ENCODE measurements at places on chromosomes 7 and 10.

DNA sequence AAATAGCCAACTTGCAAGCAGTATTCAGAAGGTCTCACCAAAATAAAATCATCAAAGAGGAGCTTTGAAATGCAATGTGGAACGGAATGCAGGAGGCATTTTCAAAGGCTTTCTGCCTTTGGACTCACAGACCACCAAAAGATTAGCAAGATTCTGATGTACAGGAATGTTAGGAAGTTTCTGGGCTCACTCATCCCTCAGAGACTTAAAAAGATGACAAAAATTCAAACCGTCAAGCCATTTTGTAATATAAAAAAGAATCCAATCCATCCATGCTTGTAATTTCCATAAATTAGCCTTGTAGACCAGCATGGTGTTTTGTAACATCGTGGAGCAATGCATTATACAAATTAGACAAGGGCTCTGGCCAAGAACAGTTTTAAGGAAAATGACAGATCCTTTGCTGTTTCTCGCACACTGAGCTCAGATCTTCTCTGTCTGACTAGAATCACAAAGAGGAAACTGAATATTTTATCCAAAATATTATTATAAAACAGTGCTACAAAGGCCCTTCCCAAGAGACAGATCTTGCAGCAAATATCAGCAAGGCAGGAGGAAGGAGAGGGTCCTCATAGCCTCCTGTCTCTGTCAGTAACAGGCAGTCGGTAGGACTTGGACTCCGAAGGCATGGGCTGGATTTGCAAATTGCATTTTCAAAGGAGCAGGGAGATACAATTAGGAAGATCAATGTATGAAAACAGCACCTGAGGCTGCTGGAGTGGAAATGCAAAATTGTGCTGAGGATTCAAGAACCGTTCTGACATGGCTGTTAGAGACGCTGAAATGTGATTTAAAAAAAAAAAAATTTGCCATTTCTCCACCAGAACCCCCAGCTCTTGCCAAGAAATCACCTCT is 57.4 kb upstream of the NRP1 start:
- no peak for DNase-seq

DNA sequence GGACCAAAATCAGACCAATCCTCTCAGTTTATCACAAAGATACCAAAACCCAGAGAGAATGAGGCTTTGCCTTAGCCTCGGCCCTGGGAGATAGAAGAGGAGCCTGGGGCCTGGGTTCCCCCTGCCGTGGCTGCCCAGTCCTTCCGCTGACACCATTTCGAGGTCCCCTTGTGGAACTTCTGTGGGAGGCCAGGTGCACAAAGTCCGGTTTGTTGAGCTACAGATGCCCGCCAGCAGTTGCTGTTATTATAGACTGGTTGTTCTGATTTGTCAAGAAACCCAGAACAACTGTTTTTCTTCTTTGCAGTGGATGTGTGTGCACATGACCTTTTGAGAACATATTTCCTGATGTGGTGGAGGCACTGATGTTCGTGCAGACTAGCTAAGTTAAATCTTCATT is 47.6 kb downstream of the CUX1 start:
- no peak for DNase-seq

GRCh38 chr10:99526861-99527504 is 5.8 kb upstream of the NKX2-3 start:
- no peak for DNase-seq

- DNase-seq: no peak
These were observed 191.0 kb downstream of the EVX1 start for GRCh38 chr7:27433581-27433980.

- no peak for DNase-seq
These were observed 6.3 kb downstream of the HTRA1 start for GRCh38 chr10:122467701-122468100.
